ENCODE measurements at places on chromosomes 12 and 14.
A peak's percentile ranks its signal among the peaks of the same experiment; 100 is the strongest.

DNA sequence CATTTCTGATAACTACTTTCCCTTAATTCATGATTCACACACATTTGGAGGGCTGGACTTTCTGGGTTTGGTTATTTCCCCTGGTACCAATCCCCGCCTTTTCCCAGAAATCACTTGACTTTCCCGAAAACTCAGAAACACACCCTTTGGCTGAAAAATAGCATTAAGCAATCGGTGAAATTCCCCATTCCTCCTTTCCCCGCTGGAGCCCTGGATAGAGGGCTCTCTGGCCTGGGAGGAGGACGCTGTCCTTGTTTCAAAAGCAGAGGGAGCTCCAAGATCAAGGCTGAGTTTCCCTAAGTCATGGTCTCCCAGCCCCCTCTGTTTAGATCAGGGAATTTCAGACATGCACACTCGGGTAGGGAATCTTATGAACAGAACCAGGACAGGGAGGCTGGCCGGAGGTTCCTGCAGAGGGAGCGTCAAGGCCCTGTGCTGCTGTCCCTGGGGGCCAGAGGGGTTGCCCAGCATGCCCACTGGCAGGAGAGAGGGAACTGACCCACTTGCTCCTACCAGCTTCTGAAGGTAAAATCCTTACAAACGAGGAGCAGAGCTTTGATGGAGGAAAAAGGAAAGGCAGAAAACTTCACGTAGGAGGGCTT, at the start of gene C1S:
C1S (plus strand) TSS at position 366 of the 602 bp plus-strand sequence. CDS start 1,195 bp downstream, outside the sequence.
- no peak for DNase-seq

GRCh38 chr12:12718853-12719252, 1.7 kb downstream of the CDKN1B start:
- DNase-seq: peak; percentile 59

DNA sequence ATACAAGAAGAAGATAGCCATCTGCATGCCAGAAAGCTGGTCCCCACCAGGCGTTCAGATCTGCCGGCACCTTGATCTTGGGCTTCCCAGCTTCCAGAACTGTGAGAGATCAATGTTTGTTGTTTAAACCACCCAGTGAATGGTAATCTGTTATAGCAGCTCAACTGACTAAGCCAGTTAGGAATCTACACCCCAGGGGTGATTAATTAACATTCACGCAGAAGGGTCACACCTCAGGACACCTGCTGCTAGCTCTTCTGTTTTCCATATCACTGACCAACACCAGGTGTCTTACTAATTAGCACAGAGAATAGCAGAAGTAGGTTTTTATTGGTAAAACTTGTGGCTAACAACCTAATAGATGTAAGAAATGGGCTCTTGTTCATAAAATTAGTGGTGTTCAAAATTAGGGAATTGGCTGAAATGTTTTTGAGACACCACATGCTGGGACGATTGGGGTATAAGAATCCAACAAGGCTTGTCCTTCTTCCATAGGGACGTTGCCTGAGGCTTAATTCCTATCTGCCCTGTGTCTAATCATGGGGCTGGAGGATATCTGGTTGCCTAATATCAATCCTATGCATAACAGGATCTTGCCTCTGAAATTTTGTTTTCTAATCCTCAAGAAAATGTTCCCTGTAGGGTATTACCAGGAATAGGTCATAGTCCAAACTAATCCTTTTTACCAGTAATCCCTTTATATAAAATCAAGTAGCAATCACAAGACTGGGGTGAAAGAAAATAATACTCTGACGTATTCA, 42.0 kb upstream of the CHST11 start:
- no peak for DNase-seq

GRCh38 chr12:128267651-128268378, 845 bp downstream of the TMEM132C start:
- no peak for DNase-seq

DNA sequence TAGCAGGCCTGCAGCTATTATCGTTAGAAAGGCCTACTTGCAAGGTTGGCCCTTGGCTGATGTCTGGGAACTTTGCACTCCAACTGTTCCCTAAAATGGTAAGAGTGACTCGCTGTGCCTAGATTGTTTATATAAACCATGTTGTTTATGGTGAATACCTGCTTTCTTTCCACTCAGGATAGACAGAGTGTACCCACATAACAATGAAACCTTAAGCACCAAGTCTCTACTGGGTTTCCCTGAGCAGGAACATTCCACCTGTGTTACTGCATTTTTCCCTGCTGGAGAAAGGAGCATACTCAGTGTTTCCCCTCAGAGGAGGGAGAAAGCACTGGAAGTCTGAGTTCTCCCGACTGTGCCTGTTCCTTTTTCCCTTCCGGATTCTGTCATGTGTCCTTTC, 32.8 kb downstream of the ERP29 start:
- no peak for DNase-seq

GRCh38 chr12:15322164-15323061, at the start of gene PTPRO:
PTPRO (plus strand) TSS chr12:15322508.
- DNase-seq: peak; percentile 83

DNA sequence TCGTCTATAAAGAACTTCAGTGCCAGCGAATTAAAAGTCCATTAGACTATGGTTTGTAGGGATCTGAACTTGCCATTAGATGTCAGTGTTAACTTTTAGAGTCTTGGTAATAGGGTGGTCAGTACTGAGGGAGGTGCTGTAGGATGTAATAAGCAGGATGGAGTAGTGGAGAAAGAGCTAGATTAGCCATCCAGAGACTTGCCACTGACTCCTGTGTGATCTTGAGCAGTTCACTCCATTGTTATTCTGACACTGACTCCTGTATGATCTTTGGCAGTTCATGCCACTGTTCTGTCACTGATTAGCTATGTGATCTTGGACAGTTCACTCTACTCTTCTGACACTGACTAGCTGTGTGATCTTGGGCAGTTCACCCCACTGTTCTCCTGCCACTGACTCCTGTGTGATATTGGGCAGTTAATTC, 133.6 kb downstream of the TTLL5 start:
- DNase-seq: no peak

DNA sequence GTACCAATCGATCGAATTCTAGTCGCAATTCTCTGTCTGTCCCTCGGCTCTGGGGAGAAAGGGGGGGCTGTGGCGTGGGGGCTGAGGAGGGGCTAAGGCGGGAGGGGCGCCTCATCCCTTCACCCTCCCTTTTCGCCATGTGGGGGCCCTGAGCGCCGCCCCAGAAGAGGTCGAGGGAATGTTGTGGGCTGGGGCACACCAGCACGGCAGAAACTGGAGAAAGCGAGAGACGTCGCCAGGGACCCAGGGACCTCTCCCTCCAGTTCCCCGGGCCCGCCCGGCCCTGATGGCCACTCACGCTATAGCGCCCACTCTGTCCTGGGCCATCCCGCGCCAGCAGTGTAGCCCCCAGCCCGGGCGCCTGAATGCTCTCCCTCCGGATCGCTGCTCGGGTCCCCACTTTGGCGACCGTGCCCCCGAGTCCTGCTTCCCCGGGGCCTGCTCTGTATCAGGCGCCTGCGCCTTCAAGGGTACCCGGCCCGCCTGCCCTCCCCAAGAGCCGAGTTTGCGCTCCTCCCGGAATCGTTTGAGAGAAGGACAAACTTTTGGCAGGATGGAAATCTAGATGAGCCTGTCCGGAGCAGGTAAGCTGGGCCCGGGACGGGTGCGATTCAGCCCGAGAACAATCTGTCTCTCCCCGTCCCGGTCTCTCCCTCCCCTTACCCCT, 62.6 kb downstream of the SMUG1 start:
- no peak for DNase-seq

- DNase-seq: peak; percentile 46
Measured at GRCh38 chr14:21069388-21070082, 569 bp upstream of the ARHGEF40 start.

GRCh38 chr12:49661746-49662145, 38.4 kb downstream of the PRPF40B start:
- no peak for DNase-seq

- no peak for DNase-seq
Measured at GRCh38 chr12:76679778-76680177, 84.1 kb upstream of the ZDHHC17 start.

DNA sequence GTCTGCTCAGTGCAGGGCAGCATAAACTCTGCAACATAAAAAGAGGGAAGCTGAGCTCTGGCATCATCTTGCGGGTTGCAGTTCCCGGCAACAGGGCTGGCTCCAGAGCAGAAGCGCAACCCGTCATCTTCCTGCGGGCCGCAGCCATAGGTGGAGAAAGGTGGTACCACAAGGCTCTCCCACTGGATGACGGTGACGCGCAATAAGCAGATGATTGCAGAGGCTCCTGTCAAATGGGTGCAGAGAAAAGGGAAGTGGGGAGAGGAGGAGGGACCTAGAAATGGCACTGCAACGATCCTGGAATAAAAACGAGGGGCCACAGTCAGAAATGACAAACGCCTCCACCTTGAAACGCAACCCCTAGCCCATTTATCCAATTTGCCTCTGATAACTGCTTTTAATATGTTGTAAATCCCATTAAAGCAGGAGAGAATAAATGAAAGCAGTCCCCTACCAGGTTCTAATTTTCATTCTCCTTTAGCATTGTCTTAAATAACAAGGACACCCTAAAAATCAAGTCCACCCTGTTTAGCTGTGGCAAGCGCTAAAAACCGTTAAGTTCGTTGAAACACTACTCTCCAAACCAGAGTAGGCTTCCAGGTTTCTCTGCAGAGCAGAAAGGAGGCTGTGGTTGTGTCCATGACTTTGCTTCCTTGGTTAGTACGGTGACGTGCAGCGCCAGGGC, 30.9 kb upstream of the TUBA1C start:
- peak; percentile 93 for DNase-seq

DNA sequence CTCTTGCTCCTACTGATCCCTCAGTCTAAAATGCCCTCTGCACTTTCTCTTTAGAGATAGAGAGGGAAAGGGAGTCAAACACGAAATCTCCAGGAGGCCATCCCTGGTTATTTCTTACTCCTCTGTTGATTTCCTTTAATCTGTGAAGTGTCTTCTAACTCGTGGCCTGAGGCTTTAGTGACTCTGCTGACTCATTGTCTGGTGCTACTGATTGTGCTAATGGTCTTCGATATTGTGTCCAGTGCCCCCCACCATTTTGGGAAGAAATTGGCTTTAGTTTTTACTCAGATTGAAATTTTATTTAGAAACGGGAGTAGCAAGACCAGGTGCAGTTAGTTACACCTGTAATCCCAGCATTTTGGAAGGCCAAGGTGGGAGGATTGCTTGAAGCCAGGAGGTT, 839 bp downstream of the CLEC9A start:
- no peak for DNase-seq

GRCh38 chr12:95004610-95005009, 1.1 kb upstream of the NDUFA12 start:
- DNase-seq: no peak

- no peak for DNase-seq
Measured at GRCh38 chr14:51823706-51824105, 36.7 kb upstream of the GNG2 start.

DNA sequence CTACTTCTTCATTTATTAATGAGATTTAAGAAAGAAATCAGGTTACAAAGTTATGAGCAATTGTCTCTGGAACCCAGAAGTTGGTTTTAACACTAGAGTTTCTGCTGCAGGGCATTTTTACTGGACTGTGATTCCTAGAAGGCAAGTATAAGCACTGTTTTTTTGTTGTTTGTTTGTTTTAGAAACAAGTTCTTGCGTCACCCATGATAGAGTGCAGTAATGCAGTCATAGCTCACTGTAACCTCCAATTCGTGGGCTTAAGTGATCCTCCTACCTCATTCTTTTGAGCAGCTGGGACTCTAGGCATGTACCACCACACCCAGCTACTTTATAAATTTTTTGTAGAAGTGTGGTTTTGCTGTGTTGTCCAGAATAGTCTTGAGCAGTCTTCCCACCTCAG, 25.6 kb downstream of the RAP1B start:
- no peak for DNase-seq
